ENCODE measurements at places on chromosomes 2 and 18. TPM values are rescaled to one million over a fixed set of nuclear protein-coding genes. Genes with fewer than 3 reads are reported as not detected.

The LHCGR gene
- polyA plus RNA-seq = not detected

- DNase-seq = no peak
Observed at GRCh38 chr18:48800466-48800865, 150.3 kb downstream of the SMAD7 start.

- DNase-seq = no peak
Observed at GRCh38 chr2:208195531-208195930, 5.7 kb upstream of the C2orf80 start.

DNA sequence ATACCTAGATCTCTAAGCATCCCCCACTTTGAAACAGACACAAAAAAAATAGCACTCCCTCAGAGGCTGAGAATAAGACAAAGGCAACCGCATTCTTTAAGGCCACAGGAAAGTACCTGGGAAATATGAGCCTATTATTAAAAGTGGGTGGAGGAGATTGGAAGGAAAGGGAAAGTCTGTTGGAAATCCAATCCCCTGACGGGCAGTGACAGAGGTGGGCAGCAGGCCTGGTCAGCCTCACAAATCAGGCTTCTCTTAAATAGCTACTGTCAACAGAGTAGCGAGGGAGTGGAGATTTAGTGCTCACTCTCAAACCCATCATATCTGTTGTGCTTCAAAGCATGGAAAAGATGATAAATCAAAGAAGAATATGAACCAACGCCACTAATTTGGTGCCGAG is 324.4 kb downstream of the ALK start:
- no peak for DNase-seq

GRCh38 chr2:236599059-236599458 is 29.4 kb downstream of the ACKR3 start:
- no peak for DNase-seq

DNA sequence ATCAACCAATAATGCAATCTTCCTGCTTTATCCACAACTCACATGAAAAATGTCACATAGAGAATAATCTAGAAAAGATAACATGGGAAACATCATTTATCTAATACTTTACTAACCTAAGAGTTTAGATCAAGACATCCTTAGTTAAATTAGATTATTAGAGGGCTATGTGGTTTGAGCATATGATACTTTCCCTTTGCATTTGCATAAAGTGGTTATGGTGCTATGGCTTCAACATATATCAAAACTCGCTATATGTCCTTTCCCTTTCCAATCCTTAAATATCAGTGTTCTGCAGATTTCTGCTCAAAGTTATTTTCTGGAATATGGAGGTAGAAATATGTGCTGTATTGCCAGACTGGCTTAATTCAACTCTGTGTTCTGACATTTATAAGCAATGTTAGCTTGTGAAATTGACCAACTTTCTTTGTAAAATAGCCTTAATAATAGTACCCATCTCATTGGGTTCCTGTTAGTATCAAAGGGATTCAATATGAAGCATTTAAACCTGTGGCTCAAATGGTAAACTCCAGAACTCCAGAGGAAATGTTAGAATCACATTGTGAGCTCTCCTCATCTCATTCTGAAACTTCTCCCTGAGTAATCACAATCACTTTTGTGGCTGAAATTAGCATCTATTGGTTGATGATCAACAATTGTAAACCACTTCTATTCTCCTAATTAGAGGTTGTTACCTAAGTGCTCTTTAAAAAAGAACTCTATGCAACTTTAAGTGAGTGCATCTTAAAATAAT is 1089.9 kb upstream of the SLC39A10 start:
- no peak for DNase-seq

DNA sequence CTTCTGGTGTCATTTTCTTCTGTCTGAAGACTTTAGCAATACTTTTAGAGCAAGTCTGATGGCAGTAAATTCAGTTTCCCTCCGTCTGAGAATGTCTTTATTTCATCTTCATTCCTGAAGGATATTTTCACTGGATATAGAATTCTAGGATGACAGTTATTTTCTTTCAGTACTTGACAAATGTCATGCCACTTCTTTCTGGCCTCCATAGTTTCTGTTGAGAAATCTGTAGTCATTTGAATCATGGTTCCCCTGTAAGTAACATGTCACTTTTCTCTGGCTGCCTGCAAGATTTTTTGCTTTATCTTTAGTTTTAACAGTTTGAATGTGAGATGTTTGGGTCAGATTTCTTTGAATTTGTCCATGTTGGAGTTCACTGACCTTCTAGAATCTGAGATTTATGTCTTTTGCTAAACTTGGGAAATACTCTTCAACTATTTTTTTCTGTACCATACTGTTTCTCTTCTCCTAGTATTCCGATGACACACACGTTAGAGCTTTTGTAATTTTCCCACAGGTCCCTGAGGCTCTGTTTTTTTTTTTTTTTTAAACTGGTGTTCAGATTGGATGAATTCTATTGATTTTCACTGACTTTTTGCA is 30.2 kb downstream of the RMND5A start:
- DNase-seq = no peak

- DNase-seq = no peak
Observed at GRCh38 chr18:11019295-11020105, 129.9 kb downstream of the PIEZO2 start.

- DNase-seq = no peak
Observed at GRCh38 chr2:167368371-167368770, 480.1 kb downstream of the XIRP2 start.

DNA sequence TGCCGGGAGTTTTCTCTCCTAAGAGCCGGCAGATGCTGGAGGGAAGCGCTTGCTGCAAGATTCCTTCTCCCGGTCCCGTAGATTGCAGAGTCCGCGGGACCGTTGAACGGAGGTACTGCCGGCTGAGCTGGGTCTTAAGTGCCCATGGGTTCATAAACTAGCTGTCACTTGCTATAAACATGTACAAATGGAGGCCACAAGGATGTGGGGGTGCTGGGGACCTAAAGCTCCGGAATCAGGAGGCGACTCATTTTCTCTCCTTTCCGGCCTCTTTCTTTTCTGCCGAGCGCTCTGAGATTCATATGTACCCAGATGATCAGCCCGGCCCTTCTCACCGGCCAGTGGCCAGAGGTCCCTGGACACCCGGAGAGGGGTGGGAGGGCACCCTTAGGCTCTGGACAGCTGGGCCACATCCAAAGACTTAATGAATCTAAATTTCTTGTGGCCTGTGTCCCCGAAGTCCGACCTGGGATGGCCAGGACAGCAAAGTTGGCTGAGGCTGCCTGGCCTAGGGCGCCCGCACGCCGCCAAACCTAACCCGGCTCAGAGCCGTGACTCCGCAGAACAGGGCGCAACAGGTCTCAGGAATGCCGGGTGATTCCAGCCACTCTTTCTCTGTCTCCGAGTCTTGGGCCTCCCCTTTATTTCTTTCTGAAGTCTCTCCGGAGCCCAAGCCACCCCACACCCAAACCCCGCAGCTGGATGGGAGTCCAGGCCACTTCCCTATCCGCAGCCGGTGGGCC is 2.4 kb upstream of the PAX3 start:
- no peak for DNase-seq

Measured in small intestine (tissue), 16 donors.